Stimulated activated CD4-positive, alpha-beta T cell treated with anti-CD3 and anti-CD28 coated beads, Interleukin-1b, Interleukin-23, amount 100 ng/mL, for 1 hour (primary cell): ENCODE measurements at places on chromosomes 1 and 21.

DNA sequence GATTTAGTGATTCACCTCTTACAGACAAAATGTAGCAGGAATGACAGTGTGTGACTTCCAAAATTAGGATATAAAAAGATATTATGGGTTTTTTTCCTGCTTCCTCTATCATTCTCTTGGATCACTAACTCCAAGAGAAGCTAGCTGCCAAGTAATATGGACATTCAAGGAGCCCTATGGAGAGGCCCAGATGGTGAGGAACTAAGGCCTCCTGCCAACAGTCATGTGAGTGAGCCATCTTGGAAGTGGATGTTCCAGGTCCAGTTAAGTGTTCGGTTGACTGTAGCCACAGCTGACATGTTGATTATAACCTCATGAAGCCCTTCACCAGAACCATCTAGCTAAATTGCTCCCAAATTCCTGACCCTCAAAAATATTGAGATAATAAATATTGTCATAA lies 38.8 kb downstream of the CD160 start:
- no peak for DNase-seq

DNA sequence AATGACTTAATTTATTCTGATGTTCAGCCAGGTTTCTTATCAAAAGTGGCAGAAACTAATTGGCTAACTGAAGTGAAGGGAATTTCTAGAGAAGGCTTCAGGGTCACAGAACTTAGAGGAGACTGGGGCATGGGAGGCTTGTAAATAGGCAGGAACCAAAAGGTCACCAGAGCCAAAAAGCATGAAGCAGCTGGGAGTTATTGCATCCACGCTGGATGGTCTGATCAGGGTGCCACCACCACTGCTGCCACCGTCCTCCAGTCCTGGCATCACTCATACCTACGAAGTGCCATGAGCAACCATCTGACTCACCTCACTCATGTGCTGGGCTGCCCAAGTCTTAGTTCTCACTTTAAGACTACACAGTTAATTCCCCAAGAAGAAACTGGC lies 82.5 kb upstream of the DPH5 start:
- DNase-seq: no peak

DNA sequence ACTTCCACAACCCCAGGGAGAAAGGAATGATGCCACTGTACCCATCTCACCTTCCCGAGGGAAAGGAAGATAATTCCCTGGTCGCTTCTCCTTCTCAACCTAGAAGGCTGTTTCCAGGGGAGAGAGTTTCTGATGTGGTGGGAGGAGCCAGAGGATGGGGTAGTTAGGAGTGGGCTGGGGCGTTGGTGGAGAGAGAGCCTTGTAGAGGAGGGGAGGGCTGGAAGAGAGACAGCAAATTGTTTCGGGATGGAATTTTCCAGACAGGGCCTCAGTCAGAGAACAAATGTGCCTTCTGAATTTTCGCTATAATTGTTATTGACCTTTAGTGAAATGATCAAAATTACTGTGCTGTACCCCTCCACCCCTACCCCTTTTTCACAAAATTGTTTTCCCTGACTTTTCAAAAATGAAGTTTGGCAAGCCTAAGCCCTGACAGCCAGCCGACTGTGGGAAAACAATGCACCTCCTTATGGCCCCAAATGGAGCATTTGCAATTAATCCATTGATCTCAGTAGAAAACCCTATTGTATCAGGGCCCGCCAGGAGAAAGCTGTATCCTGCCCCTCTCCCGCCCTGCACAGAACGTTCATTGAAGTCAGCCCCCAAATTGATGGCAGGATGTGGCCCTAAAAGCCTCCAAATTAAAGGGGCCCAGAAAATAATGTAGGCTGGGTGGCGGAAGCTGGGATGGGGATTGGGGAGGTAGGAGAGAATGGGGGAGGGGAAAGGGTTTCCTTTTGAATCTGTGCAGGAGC lies 69.1 kb upstream of the JUN start:
- DNase-seq: no peak

DNA sequence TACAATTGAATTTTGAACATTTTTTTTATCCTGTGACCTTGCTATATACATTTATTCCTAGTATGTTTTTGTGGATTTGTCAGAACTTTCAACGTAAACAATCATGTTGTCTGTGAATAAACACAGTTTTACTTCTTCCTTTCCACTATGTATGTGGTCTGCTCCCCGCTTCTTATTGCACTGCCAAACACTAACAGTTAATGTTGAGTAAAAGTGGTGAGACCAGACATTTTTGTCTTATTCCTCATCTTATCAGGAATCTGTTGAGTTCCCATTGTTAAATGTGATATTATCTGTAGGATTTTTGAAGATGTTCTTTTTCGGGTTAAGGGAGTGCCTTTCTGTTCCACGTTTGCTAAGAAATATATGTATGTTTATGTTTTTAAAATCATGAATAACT lies 45.9 kb downstream of the CAMSAP2 start:
- DNase-seq: no peak

DNA sequence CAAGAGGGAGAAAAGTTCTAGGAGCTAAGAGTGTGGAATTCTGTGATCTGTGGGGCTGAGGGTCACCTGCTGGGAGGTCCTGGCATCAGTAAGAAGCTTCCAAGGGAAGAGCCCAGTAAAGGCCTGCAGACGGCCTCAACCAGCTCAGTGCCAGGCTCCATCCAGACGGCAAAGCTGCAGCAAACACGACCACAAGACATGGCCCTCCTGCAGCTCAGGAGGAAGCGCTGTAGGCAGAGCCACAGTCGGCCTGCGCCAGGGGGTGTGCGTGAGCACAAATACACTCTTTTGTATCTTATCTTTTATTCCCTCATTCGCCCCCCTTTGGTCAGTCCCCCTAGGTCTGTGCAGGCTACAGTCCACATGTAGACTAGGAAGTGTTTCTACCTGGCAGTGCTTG lies 13.4 kb downstream of the C1orf174 start:
- no peak for DNase-seq

DNA sequence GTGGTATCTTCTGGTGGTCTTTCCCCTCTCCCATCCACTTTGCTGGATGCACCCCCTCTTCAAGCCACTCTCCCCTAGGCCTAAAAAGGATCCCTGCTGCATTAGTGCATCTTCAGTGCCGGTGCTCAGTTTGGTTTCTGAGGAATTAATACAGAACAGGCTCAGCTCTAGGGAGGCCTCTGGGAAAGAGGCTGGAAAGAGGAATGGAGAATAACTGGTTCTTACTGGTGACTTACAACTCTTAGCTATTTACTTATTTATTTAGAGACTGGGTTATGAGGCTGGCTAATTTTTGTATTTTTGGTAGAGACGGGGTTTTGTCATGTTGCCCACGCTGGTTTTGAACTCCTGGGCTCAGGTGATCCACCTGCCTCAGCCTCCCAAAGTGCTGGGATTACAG lies 19.0 kb downstream of the MFN2 start:
- DNase-seq: no peak

GRCh38 chr1:201476670-201477344 lies 7.8 kb upstream of the PHLDA3 start:
- DNase-seq: no peak

DNA sequence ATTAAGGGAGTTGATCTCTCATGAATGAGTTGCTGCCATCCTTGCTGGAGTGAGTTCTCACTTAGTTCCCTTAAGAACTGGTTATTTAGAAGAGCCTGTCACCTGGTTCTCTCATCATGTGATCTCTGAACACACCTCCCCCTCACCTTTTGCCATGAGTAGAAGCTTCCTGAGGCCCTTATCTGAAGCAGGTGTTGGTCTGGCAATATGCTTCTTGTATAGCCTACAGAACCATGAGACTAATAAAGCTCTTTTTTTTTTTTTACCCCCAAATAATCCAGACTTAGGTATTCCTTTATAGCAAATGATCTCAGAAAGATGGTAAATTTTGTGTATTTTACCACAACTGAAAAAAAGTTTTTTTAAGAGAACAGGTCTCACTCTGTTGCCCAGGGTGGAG lies 158.0 kb downstream of the EIF4G3 start:
- DNase-seq: no peak

DNA sequence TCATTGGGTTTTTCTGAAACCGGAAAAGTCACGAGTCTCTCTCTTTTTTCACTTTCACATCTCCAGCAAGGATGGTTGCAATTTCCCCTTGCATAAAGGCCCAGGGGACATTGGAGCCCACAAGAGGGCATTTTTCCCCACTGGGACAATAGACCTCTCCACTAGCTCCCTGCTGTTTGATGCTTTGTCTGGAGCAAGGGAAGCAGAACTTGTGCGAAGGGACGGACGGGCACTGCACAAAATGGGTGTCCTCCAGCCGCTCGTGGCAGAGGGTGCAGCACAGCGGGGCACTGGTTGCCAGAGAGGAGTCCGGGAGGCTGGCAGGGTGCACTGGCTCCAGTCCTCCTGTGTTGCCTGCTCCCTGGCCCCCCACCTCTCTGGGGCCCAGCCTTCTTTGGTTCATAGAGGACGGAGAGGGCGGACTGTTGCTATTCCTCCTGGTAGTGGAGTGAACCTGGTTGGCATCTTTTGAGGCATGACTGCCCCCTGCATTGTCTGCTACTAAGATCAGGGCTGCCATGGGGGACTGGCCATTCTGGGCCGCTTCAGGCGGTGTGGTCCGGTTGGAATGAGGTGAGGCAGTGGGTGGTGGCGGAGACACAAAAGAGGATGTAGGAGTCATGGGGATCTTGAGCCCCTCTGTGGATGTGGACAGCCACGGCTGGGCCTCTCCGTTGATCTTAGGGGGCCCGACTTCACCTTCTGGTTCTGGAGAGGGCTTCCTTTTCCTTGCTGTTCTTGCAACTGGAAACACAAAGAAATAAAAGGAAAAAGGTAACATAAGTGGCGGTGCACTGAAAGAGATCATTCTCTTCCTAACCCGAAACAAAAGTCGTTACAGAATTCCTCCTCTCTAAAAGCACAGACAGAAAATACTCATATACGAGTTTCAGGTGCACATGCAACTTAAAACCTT lies 2.6 kb downstream of the IRF2BP2 start:
- no peak for DNase-seq
